ENCODE measurements at places on chromosomes 3 and 15. TPM values are rescaled to one million over a fixed set of nuclear protein-coding genes. Genes with fewer than 3 reads are reported as not detected.

SKOR1 gene
- total RNA-seq: not detected

TFDP2 gene
- 28.6 TPM for total RNA-seq

GLDN gene
- 0.33 TPM for total RNA-seq

SPCS1 gene
- 142 TPM for total RNA-seq

SPATA12 gene
- total RNA-seq: 0.21 TPM

ILDR1 gene
- total RNA-seq: 1.2 TPM

GRAMD2A gene
- 16.0 TPM for total RNA-seq

PSMA4 gene
- total RNA-seq: 144 TPM

WDR93 gene
- total RNA-seq: not detected

FBN1 gene
- total RNA-seq: 26.7 TPM

TNIK gene
- total RNA-seq: 9.7 TPM

TPRG1 gene
- 3.0 TPM for total RNA-seq

GOLGA6L9 gene
- total RNA-seq: 6.1 TPM

CPLX3 gene
- total RNA-seq: not detected

SIDT1 gene
- total RNA-seq: not detected

SH2D7 gene
- total RNA-seq: not detected

FBXO40 gene
- not detected for total RNA-seq

ELP6 gene
- 38.2 TPM for total RNA-seq

GJD2 gene
- not detected for total RNA-seq

DVL3 gene
- total RNA-seq: 66.7 TPM

SEMA3B gene
- 4.3 TPM for total RNA-seq

C3orf85 gene
- not detected for total RNA-seq

FES gene
- total RNA-seq: not detected

GOLGA8H gene
- 0.17 TPM for total RNA-seq

SPSB4 gene
- not detected for total RNA-seq

TNNC1 gene
- 0.33 TPM for total RNA-seq

TUSC2 gene
- total RNA-seq: 22.0 TPM

RAB8B gene
- total RNA-seq: 20.6 TPM

PRTG gene
- 0.71 TPM for total RNA-seq

MUC13 gene
- total RNA-seq: not detected

NPAP1 gene
- not detected for total RNA-seq

RTP1 gene
- not detected for total RNA-seq

TMOD2 gene
- total RNA-seq: 14.8 TPM

TIMP4 gene
- not detected for total RNA-seq

BMF gene
- total RNA-seq: 1.5 TPM

STARD9 gene
- 9.0 TPM for total RNA-seq

SRGAP3 gene
- total RNA-seq: 42.3 TPM

SLC35G2 gene
- 3.9 TPM for total RNA-seq

NR2E3 gene
- total RNA-seq: 0.17 TPM

ST3GAL6 gene
- 7.0 TPM for total RNA-seq

LACTB gene
- total RNA-seq: 17.3 TPM

PLAAT1 gene
- 1.3 TPM for total RNA-seq

EFCC1 gene
- total RNA-seq: not detected

ESYT3 gene
- 2.8 TPM for total RNA-seq

PP2D1 gene
- total RNA-seq: not detected

STRIT1 gene
- not detected for total RNA-seq

All from mammary epithelial cell (primary cell).